HS-5 (cell line): ENCODE measurements at places on chromosomes 11 and 22.

DNA sequence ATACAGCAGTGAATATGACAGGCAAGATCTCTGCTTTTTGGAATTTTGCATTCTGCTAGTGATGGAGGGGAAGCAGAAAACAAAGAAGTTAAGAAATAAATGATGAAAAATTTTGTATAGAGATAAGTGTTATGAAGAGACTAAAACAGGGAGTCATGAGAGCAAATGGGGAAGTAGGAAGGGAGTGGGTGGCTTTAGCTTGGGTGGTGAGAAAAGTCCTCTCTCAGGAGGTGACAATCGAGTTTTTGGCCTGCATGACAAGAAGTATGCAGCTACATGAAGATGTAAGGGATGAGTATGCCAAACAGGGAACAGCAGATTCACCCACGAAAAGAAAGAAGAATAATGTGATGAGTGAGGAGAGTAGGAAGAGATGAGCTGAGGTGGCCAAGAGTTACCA is 80.7 kb upstream of the MPPED2 start:
- DNase-seq, result no peak

DNA sequence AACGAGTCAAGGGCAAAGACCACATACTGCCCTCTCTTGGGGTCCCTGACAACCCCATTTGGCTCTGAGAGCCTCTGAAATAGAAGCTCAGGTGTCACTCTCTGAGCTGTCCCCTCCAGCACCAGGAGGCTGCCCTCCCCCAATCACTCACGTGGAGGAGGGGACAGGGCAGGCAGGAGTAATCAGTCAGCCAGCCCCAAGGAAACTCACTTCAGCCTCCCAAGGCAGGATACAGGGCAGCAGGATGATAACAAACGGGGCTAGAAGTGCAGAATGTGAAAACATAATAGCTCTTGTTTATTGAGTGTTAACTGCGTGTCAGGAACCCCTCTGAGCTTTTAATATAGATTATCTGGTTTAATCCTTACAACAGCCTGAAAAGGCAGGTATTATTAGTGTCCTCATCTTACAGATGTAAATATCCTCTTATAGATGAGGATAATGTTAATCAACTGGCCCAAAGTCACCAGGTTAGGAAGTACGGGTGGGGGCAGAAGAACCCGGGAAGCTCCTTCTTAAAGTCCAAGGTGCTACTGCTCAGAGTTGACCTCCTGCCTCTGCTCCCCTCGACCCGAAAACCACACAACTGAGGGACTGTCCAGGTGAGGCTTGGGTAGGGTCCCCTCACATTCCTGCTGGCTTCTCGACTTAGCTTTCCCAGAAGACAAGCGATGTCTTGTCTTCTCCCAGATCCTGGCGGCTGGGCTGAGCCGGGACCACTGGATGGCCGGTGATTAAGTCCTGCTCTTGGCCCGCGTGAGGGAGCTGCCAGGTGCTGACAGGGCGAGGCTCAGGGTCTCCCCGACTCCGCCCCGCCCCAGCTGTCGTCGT is 2.7 kb downstream of the CHRM4 start:
- no peak for DNase-seq

DNA sequence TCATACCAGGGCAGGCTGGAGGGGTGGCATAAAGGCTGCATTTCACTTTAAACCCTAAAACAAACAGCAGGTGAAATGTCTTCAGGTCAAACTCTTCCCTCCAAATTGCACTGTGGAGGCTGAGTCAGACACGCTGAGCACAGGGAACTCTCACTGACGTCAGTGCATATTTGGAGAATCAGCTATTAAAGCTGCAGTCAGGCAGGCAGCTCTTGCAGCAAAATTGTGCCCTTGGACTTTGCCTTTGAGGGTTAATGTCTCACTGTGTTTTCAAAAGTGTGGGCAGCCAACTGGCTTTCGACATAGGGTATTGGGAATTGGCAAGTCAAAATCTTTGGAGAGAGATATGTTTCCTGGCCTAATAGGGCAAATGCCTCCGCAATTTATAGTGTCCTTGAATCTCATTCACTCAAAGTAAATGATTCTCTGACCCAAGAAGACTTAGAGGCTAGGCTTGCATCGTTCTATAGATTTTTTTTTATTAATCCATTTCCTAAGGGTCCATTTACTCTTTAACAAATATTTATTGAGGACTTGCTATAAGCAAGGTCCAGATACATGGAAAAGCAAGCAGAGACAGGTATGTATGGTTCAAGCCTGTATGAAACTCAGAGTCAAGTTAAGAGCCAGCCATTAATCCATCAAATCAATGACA is 27.7 kb upstream of the SMCO4 start:
- no peak for DNase-seq

DNA sequence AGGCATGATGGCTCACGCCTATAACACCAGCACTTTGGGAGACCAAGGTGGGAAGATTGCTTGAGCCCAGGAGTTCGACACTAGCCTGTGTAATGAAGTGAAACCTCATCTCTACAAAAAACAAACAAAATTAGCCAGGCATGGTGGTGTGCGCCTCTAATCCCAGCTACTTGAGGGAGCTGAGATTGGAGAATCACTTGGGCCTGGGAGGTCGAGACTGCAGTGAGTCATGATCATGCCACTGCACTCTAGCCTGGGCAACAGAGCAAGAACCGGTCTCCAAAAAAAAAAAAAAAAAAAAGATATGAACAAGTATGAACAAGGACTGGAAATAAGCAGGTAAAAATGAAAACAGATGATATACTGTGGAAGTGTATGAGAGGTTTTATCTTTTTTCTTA is 54.1 kb upstream of the SOX6 start:
- DNase-seq, result no peak

GRCh38 chr11:9016916-9017642 is 13.3 kb upstream of the NRIP3 start:
- no peak for DNase-seq

DNA sequence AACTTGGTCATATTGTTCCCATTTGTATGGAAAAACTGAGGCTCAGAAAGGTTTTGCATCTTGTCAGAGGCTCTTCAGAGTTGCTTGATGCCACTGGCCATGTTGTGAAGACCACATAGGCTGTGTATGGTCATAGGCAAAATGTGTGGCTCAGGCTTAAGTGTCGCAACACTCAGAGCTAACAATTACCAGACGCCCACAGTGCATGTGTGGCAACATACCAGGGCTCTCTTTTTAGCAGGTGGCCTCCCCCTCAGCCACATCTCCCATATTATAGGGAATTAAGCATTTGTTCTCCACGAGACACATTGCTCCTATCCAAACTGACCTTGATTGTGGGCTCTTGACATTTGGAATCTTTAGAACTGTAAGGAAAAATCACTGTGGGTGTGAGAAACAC is 802.5 kb downstream of the DLG2 start:
- no peak for DNase-seq

GRCh38 chr22:24053481-24054226 is 42.5 kb downstream of the CABIN1 start:
- no peak for DNase-seq

DNA sequence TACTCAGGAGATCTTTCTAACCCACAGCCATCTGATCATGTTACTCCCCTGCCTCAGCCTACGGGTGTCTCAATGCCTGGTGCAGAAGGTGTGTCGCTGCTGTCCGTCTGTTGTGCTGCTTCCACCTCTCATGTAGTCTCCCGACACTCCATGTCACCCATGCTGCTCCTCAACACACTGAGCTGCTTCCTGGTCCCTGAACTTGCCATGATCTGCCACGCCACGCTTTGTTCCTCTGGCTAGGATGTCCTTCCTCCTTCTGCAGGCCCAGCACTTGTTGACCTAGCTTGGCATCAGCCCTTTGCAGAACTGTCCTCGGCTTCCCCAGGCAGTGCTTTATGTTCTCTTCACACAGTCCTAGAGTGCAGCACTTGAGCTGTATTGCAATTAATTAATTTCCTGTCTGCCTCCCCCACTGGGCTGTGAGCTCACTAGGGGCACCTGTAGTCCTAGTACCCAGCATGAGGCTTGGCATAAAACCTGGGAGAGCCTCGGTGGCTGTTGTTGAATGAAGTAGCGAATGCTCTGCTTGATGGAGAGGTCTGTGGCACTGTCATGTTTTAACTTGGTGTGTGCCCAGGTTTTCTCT is 9.5 kb downstream of the GTPBP1 start:
- no peak for DNase-seq

GRCh38 chr11:20536784-20537183 is 62.6 kb upstream of the SLC6A5 start:
- DNase-seq, result no peak

DNA sequence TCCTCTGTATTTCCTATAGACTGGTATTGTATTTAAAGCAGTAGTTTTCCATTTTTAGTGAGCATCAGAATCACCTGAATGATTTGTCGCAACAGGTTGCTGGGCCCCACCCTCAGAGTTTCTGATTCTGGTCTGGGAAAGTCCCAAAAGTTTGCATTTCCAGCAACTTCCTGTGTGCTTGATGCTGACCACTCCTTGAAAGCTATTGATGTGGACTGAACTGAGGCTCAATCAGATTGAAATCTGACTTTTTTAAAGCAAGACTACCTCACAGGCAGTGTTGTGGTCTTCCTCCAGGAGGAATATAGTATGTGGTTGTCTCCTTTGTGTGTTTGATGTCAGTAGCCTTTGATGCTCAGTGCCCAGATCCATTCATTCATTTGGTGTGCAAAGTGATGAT is 17.2 kb upstream of the MPZL2 start:
- DNase-seq, result no peak

GRCh38 chr11:94912806-94913205 is 60.5 kb downstream of the CWC15 start:
- DNase-seq, result no peak

DNA sequence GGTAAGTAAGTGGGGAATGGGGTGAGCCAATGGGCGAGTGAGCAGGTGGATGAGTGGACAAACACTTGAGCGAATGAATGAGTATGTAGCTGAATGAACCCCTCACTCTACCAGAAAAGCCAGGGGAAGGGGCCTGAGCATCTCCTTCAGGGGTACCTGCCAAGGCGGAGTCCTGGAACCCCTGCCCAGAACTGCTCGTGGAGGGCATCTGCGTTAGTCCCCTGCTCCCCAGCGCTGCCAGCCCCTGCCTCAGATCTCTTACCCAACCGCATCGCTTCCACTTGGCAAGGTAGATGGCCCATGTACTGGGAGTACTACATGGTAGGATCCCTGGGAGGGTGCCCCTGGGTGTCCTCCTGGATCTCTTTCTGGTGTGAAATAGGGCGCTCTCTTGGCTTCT is 7.4 kb upstream of the ANO1 start:
- DNase-seq, result no peak

- DNase-seq, result no peak
Measured at GRCh38 chr11:69658626-69659450, 16.3 kb downstream of the LTO1 start.

DNA sequence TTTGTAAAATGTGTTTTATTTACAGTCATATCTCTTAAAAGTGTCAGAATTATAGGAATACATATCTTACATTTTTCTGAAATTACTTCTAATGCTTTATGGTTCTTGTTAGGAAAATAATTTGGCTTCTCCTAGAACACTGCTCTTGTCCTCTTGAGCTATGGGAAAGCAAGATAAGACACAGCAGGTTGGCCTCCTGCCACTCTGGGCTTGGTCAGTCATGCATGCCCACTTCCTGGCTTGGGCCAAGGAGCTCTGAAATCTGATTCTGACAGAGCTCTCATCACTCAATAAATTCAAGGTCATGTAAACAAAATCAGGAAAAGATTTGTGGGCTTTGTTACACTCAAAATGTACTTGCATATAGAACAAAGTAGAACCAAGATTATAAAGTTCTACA is 1036.0 kb downstream of the OPCML start:
- DNase-seq, result no peak

- DNase-seq, result no peak
Measured at GRCh38 chr22:19005905-19006304, 69.8 kb upstream of the PRODH start.

GRCh38 chr11:87265132-87265531 is 227.4 kb downstream of the TMEM135 start:
- no peak for DNase-seq

DNA sequence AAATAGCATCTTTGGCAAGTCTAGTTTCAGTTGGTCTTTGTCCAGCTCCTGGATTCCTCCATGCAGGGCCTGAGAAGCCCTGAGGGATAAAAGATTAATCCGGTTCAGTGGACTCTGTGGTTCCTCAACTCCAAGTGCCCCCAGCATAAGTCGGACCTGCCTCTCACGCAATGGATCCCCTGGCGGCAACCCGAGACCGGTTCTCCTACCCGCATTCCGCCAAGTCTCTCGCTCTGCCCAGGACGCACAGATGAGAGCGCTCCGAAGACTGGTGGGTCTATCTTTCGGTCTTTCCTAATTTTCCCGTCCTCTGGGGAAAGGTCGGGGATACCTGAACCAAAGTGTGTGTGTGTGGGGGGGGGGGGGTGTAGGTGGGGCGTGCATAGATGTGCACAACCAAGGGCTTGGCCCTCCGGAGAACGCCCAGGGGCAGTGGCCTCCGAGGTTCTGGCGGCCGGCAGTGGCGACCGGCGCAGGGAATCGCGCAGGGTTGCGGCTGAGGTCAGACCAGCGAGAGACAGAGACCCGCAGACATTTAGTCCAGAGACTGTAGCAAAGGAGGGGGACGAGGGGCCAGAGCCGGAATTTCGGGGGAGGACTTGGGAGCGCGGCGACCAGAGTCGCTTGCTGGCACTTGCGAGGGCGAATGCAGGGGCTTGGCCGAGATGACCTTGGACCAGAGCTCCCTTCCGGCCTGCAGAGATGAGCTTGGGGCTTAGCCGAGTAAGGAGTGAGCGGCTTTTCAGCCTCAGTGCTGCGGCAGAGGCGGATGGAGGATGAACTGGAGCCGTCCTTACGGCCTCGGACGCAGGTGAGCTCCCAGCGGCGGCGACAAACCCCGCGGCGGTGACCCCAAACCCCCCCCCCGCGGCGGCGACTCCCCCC is 712 bp upstream of the SLC2A11 start:
- DNase-seq, result no peak

DNA sequence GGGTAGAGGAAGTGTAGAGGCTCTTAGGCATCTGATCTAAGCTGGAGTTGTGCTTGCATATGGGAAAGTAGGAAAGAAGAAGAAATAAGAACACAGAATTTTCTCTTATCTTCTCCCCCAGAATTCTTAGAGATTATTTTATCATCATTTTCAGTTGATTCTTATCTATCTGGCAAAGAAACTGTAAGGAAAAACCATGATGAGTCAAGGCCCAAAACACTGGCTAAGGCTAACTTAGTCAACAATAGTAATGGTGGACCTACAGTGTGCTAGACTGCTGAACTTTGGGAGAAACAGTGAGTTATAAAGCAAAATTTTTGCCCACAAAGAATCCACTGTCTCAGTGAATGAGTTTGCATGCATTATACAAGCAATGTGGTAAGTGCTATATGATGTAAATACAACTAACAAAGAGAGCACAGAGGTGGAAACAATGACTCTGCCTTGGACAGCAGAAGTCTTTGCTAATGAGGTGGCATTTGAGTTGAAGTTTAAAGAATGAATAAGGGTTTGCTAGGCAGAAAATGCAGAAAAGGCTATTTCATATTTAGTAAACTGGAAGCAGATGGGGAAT is 344.5 kb upstream of the PLET1 start:
- peak; percentile 57 for DNase-seq

DNA sequence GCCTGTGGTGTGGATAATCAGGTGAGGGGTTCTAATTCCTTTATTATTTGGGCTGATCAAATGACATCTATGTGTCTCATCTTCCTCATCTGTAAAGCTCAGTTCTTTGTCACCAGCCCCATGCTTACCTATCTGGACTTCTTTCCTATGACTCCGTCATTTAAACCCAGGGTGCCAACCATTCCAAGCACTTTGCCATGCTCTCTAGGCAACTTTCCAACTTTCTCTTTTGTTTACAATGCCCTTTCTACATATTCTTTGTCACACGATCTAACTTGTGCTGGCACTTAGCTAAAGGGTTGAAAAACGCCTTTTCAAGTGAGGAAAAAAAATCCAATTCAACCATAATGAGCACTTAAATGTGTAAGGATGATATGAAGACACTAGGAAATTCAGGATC is 27.9 kb downstream of the EXPH5 start:
- no peak for DNase-seq

- DNase-seq, result no peak
Measured at GRCh38 chr11:43833657-43834073, 47.0 kb upstream of the ALKBH3 start.
